ENCODE measurements at places on chromosomes 13 and 19.

GRCh38 chr13:83794583-83794982 lies 87.7 kb downstream of the SLITRK1 start:
- no peak for ATAC-seq

DNA sequence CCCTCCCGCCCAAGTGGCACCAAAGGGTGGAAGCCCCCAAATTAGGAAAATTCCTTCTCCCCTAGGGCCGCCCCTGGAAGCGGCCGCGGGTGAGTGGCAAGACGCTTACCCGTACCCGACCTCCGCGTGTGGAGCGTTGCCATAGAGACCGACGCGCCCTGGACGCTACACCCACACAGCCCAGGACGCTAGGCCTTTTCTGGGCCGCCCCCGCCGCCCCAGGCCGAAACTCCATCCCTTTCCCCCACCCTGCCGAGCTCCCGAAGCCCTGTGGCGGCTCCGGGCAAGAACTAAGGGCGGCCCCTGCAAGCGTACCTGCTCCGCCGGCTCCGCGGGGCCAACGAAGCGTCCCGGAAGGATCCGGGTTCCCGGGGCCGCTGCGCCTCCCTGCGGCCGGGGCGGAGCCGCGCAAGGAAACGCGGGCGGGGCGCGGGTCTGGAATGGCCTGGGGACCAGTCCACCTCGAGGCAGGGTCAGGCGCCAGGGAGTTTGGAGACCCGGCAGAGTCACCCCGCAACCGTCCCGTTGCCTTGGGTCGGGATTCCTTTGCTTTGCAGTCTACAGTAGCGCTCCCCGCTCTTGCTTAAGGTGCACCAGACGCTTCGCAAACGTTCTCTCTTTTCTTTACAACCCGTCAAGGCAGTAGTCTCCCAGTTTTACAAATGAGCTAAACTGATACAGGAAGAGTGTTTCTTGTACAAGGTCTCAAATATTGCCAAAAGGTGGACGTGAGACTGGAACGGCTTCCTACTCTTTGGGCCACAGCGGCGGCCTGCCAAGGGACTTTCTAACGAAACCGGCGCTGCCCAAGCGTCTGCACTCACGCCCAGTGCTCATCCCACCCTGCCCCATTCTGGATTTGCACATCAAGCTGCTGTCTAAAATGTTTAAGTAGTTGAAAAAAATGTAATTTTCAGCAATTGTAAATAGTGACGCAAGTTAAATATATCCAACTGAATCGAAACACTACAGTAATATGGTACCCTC lies at the start of gene NEK5:
NEK5 (minus strand) TSS at position 360 of the 987 bp plus-strand sequence. CDS start 1,591 bp downstream, outside the sequence.
- peak; percentile 80 for ATAC-seq

- peak; percentile 31 for ATAC-seq
Measured at GRCh38 chr13:48302871-48303358, 636 bp upstream of the RB1 start.

- no peak for ATAC-seq
Measured at GRCh38 chr13:20118268-20119140, 42.3 kb downstream of the GJA3 start.

DNA sequence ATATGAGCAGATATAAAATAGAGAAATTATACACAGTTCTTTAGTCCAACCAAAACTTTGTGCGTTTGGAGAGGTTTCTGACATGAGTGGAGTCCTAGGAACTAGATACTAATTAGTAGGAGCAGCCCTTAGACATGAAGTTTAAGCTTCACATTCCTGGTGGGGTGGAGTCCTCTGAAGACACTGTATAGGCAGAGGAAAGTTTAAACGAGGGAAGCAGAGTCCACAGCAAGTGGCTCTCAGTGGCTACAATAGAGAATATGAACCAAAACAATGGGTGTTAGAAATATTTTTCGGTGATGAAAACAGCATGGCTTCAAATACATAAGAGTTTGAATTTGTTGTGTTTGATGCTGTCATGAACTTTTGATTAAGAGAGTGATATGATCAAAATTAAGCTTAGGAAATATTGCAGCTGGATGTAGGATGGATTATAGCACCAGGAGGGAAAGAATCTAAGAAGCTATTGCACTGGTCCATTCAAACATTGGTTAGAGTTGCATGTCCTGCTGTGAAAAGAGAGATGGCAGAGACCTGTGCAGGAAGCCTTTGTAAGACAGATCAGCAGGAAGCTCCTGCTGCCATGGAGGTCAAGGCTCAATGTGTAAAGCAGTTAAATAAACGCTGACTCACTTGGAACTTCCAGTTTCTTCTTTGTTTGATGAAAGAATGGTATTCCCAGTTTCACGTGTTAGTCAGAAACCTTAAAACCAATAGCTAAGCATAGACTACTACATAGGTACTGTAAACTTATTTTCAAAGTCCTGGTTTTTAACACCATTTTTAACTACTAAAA lies 175.2 kb downstream of the TDRD3 start:
- no peak for ATAC-seq

- peak; percentile 57 for ATAC-seq
Measured at GRCh38 chr19:1503089-1503924, 9.5 kb downstream of the ADAMTSL5 start.

DNA sequence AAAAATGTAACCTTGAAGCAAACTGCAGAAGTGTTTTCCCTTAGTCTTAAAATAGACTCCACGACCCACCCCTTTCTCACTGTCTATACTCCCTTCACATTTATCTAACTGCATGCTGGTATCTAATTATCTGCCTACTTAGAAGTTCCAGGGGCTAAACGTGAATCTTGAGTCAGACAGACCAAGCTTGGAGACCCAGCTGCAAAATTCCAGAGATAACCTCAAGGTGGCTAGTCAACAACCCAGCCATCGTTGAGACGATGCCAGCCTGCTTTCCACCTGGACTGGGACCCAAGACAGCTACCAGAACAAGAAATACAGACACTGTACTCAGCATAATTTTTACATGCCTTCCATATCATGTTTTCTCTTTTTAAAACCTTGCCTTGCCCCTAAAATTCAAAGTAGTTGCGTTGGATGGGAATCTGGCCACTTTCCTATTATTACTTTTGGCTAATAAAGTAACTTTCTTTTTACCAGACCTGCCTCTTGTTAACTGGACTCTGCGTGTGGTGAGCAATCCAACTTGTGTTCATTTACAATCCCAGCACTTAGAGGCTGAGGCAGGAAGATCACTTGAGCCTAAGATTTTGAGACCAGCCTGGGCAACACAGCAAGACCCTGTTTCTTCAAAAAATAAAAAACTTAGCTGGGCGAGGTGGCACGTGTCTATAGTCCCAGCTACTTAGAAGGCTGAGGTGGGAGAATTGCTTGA lies 82.3 kb downstream of the CDADC1 start:
- no peak for ATAC-seq

DNA sequence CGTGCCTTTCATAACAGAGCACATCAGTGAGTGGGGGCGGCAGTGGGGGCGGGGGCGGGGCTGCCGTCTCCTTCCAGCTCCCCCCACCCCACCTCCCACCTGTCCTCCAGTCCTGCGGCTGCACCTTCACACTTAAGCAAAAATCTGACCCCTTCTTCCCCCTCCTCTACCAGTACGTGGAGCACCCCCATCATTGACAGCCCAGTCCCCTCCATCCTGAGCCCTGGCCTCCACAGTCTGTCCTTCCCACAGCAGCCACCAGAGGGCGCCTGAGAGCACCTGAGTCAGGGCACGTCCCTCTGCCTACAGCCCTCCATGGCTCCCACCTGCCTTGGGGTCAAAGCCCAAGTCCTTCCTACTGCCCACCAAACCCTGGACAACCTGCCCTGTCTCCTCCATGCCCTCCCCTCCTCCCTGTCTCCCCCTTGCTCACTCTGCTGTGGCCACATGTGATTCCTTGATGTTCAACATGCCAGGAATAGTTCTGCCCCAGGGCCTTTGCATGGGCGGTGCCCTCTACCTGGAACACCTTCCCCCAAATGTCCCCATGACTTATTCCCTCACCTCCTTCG lies 4.0 kb downstream of the EBI3 start:
- ATAC-seq = no peak

- ATAC-seq = no peak
Measured at GRCh38 chr13:21517576-21517975, 58.5 kb upstream of the ZDHHC20 start.

DNA sequence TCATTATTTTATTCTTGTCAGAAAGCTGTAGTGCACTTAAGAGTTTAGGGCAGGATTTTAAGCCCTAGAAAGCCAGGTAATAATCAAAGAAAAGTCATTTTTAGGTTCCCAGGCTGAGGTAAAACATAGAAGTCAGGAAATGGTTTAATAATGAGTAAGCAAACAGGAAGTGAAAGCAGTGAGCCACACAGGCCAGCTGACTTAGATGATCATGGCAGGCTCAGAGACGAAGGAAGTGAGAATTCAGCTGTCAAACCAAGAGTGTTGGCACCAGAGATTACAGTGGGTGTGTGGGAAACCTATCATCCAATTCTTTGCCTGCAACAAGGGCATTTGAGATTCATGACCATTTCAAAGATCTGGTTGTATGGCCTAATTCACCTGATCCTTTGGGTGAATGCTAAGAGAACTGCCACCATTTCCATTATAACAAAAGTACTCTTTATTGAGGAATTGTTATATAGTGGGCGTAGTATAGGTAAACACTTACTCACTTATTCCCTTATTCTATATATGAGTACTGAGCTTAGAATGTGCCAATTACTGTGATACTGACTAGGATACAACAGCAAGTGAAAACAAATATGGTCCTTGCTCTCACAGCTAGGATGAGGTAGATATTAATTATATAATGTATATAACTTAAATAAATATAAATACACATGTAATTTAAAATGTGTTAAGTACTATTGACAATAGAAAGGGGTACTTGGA lies 103.7 kb upstream of the EDNRB start:
- peak; percentile 100 for ATAC-seq

DNA sequence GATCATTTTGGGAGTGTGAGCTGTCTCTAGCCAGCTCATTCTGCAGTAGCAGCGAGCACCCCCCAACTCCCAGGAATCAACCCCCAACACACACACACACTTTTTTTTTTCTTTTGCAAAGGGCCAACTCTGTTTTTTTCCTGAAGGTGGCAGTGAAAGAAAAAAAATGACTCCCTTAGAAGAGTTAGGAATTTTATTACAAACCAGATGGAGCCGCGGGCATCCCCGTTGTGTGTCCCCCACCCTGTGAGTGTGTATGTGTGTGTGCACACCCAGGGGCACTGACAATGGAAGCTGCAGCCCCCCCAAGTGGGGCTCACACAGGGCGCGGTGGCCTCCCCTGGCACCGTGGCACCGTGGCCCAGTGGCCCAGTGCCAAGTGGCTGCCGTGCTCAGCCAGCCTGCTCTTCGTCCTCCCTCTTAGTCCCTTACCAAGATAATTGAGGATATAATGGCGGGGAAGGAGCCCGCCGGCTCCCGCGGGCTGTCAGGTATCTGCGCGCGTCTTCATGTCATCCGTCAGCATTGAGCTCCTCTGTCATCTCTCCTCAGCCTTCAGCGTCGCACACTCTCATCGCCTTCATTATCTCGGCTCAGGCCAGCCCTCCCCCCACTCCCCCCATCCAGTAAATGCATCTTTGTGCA lies 314.1 kb downstream of the ZNF536 start:
- no peak for ATAC-seq

DNA sequence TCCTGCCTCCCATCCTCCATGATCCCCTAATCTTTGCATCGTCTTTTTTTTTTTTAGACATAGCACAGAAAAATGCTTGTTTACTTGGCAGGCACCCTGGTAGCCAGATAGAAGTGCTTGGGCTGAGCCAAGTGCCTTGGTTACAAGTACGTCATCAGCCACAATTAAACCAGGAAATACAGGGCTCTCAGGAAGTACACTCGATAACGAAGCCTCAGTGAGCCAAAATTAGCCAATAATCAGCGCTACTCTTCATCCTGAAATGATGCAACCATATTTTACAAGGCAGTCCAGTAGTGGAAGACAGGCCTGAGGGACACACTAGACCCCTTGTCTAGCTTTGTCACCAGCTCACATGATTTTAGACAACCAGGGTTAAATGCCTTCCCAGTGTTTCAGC lies 194.0 kb upstream of the NBEA start:
- no peak for ATAC-seq

DNA sequence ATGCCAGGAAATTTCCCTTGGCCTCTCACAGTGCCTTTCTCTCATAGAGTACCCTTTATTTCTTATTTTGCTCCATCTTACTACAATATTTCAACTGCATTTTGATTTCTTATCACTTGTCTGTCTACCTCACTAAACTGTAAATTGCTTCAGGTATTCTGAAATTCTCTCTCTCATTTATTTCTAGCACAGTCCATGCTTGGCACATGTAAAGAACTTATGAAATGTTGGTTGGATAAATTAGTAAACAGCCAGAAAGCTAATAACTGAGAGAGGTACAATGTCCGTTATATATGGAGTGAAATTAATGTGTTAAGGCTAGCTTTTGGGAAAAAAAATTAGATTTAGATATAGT lies 138.3 kb upstream of the RFC3 start:
- ATAC-seq = no peak

- ATAC-seq = peak; percentile 56
Measured at GRCh38 chr13:99656844-99657381, 155.6 kb downstream of the TM9SF2 start.

- no peak for ATAC-seq
Measured at GRCh38 chr13:48006396-48006795, 5.3 kb upstream of the SUCLA2 start.

GRCh38 chr13:46341112-46341711 lies 45.8 kb downstream of the RUBCNL start:
- peak; percentile 97 for ATAC-seq

GRCh38 chr19:36876993-36877938 lies 26.6 kb downstream of the ZNF345 start:
- ATAC-seq = no peak

DNA sequence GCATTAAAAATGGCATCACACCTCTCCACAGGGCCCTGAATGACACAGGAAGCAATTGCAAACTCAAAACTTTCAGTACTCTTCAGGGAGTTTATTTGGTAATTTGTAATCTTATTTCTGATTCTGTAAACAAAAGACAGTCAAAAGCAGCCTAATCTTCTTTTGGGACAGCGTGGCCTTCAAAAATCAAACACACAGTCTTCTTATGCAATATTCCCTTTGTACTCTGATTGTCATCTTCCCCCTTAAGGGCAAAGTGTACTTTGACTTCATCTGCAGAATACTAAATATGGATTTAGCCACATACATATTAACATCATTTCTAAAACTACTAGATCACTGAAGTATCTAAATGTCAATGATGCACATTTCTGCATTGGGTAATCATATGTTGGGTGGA lies 322.0 kb downstream of the MZT1 start:
- no peak for ATAC-seq

DNA sequence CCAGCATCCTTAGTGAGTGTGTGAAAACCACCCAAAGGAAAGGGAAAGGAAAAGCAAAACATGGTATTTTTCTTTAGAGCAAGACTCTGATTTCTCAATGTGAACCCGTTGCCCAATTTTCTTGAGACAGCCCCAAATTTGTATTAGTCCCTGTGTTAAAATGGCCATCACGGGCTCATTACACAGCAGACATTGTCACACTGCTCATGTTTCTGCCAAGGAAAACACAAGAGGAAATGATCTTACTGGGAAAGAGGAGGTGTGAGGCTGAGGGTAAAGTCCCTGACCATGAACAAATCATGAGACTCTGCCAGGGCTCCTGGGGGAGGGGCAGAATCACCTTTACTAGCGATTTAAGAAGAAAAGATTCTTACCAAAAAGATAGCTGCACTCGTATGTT lies 54.4 kb downstream of the FAM124A start:
- ATAC-seq = no peak
